Thyroid gland (tissue), 4 donors: ENCODE measurements at places on chromosomes 16 and 17. TPM values are rescaled to one million over a fixed set of nuclear protein-coding genes. Genes with fewer than 3 reads are reported as not detected.
A peak's percentile ranks its signal among the peaks of the same experiment; 100 is the strongest.

Gene KRT33A
- total RNA-seq = not detected

Gene ADCY7
- total RNA-seq = 6.3 TPM

DNA sequence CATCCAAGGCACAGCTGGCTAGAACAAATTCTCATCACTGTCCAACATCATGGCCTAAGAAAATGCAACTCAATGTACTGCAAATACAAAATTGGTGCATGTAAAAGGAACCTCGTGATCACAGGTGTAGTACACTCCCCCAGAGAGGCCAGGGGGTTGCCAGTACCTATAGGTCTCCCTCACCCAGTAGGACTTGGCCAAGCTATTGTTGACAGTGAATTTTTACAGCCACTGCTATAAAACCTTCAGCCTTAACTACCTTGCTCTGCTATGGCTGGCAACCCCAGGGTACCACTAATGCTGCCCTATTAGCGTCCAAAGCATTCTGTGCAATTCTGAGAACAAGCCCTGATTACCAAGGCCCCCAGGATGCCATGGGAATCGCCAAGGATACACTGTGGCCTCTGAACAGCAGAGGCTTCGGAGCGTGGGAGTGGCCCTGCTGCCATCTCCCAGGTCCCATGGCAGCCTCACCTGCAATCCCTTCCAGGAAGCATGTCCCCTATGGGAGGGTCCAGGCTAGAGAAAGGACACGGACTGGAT, 67.6 kb downstream of the SDK2 start:
- H3K4me3 ChIP-seq = no peak overlapping the region
- no peaks in the 10 kb centered on the region for H3K36me3 ChIP-seq
- no peak for DNase-seq
- H3K27me3 ChIP-seq = no peaks in the 10 kb centered on the region
- no peak overlapping the region for H3K27ac ChIP-seq
- H3K4me1 ChIP-seq = no peaks in the 10 kb centered on the region

DNA sequence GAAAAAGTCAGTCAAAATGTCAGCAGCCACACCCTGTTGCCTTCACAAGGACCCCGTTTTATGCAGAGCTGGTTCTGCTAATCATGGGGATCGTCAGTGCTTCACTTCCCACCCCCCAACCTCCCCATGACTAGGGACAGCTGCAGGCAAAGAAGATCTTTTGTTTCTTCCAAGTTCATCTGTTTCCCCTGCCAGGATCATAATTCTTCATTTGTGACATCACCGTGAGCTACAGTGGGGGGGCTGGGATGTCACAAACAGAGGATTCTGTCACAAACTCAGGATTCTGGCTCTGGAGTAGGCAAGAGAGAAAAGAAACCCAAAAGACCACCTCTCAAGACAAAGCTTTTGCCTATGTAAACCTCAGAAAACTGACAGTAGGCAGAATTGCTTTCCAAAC, 24.7 kb downstream of the DNAJC7 start:
- peaks cover 70% of the 10 kb centered on the region for H3K36me3 ChIP-seq
- H3K27me3 ChIP-seq = no peaks in the 10 kb centered on the region
- H3K27ac ChIP-seq = no peak overlapping the region
- DNase-seq = no peak
- H3K4me1 ChIP-seq = no peaks in the 10 kb centered on the region

DNA sequence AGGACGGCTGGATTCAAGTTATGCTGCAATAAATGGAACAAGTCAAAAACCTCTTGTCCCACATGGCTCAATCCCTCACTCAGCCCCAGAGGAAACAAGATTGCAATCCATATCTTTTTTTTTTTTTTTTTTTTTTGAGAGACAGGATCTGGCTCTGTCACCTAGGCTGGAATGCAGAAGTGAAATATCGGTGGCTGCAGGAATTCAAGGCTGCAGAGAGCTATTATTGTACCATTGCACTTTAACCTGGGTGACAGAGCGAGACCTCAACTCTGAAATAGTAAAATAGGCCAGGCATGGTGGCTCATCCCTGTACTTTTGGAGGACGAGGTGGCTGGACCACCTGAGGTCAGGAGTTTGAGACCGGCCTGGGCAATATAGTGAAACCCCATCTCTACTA, 2.7 kb upstream of the PDE6G start:
- H3K27me3 ChIP-seq = no peaks in the 10 kb centered on the region
- no peak overlapping the region for H3K4me3 ChIP-seq
- DNase-seq = no peak
- H3K4me1 ChIP-seq = no peaks in the 10 kb centered on the region
- no peaks in the 10 kb centered on the region for H3K36me3 ChIP-seq
- H3K27ac ChIP-seq = no peak overlapping the region

DNA sequence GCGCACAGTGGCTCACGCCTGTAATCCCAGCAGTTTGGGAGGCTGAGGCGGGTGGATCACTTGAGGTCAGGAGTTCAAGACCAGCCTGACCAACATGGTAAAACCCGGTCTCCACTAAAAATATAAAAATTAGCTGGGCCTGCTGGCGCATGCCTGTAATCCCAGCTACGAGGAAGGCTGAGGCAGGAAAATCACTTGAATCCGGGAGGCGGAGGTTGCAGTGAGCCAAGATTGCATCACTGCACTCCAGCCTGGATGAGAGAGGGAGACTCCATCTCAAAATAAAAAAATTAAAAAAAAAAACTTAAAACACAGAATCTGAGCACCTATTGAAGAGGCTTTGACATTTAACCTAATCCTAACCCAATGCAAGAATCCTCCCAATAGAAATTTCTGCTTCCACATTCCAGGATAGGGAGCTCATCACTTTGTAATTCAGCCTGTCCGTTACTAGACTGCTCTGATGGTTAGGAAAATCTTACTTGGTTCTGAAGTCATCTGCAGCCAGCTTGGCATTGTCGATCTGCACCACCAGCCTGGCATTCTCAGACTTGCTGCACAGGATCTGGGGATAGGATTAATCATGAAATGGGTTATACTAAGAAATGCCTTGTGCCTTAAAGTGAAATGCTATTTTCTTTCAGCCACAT, 2.1 kb downstream of the KRT33B start:
- H3K27ac ChIP-seq = no peak overlapping the region
- H3K4me1 ChIP-seq = no peaks in the 10 kb centered on the region
- no peaks in the 10 kb centered on the region for H3K36me3 ChIP-seq
- no peak for DNase-seq
- no peaks in the 10 kb centered on the region for H3K27me3 ChIP-seq
- no peak overlapping the region for H3K4me3 ChIP-seq

DNA sequence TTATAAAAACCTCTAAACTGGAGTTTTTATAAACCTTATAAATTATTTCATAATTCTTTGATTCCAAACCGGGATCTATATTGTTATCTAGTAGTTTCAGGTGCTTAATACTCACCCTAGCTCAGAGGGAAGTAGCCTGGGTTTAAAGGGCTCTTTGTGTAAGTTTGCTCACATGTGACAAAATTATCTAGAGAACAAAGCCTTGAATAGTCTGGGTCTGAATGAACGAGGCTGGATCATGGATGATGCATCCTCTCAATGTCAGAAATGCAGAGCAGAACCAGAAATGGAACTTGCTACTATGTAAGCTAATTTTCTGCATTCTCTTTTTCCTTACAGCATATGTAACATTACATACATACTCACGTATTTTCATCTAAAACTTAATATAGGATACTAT, 103.9 kb upstream of the NETO2 start:
- no peaks in the 10 kb centered on the region for H3K36me3 ChIP-seq
- H3K27ac ChIP-seq = no peak overlapping the region
- H3K4me1 ChIP-seq = peaks cover 42% of the 10 kb centered on the region
- no peak overlapping the region for H3K4me3 ChIP-seq
- no peak for DNase-seq
- H3K27me3 ChIP-seq = no peaks in the 10 kb centered on the region

DNA sequence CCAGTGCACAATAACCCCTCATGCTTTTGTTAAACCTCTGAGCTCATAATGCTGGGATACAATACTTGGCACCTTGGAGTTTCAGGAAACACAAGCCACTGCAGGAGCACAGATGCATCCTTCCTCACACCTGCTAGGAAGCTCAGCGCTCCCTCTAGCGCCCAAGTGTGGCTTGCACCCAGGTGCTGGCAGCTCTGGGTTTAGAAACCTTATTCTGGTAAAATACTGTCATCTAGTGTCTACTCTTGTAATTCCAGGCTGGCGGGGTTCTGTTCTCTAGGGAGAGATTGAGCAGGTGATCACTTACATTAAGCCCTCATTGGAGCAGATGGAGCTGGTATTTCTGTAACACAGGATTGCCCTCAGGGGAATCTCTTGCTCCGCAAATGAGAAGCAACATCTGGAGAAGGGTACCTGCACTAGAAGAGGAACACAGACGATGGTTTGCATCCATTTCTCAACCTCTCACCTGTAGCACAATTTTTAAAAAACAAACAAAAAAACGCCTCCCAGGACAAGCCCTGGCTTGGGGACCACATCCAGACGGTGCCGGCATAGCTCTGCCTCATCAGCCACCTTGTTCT, 1.5 kb downstream of the CCL1 start:
- H3K4me1 ChIP-seq = no peaks in the 10 kb centered on the region
- no peaks in the 10 kb centered on the region for H3K36me3 ChIP-seq
- H3K27ac ChIP-seq = no peak overlapping the region
- DNase-seq = peak; percentile 90
- no peak overlapping the region for H3K4me3 ChIP-seq
- H3K27me3 ChIP-seq = no peaks in the 10 kb centered on the region

DNA sequence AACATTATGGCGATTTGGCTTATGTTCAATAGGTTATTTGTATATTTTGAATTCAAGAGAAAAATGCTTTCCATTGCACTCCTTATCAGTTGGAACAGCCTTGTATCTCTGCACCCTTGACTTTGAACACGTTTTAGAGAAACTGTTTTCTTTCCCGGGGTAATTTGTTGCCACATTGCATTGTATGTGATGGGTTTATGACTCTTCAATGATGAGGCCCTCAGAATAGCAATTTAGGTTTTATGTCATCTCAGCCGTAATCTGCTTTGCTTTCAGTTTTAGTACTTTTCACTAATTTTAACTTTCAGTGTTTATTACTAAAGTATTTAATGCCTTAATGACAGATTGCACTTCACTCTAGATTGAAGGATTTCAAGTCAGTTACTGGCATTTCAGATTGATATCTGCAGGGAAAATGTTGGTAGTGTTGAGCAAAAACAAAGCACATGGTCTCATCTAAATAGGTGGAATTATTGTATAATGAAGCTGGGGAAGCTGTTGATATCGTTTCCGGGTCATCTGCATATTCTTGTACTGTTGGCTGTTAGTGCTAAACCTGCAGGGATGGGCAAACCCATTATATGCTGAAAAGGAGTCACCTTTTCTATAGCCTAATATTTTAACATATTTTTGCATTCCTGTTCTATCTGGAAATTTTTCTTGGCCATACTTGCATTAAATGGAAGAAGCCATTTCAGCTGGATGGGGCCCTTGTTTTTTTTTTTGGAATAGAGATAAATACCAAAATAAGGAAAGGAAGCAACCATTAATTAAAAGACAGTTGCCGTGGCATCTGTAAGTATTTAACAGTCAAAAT, 2.0 kb downstream of the LUC7L3 start:
- DNase-seq = no peak
- H3K4me3 ChIP-seq = no peak overlapping the region
- peak overlapping the region; percentile 99 for H3K27ac ChIP-seq
- peaks cover 38% of the 10 kb centered on the region for H3K4me1 ChIP-seq

Gene NPIPB8
- total RNA-seq = not detected

Gene MTMR4
- total RNA-seq = 82.6 TPM

Gene KCTD13
- 13.5 TPM for total RNA-seq

DNA sequence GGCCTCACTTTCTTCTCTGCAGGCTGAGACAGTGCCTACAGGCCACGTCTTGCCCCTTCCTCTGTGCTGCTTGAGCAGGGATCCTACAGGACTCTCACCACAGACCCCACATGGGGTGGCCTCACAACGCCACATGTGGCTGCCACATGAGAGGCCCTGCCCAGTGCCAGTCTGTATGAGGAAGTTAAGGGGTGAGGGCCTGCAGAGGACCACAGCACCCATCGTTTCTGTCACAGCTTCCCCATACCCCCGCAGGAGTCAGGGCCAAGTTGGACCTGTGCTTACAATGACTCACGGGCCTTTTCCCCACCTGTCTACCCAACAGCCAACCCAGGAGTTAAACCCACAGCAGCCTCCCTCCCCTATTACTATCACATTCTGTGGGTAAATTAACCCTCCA, 2.9 kb upstream of the GSDMB start:
- no peak overlapping the region for H3K4me3 ChIP-seq
- no peaks in the 10 kb centered on the region for H3K27me3 ChIP-seq

DNA sequence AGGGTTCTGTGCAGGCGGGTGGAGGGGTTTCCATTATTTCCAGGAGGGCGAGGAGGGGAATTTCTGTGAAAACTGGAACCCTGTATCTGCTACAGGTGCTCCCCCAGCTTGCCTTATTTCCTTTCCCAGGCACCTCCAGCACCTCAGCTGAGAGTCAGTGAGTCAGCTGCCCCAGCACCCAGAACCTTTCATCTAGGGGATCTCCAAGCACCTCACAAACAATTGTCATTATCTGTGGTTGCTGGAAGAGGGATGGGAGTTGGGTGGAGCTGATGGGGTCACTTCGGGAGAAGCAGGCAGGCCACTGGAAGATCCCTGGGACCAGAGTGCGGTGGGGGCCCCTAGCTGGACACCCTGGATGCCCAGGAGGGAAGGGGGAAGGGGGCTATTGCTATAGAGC, 10.0 kb upstream of the CLUH start:
- H3K27ac ChIP-seq = no peak overlapping the region
- H3K4me3 ChIP-seq = no peak overlapping the region
- no peaks in the 10 kb centered on the region for H3K27me3 ChIP-seq
- H3K36me3 ChIP-seq = no peaks in the 10 kb centered on the region

DNA sequence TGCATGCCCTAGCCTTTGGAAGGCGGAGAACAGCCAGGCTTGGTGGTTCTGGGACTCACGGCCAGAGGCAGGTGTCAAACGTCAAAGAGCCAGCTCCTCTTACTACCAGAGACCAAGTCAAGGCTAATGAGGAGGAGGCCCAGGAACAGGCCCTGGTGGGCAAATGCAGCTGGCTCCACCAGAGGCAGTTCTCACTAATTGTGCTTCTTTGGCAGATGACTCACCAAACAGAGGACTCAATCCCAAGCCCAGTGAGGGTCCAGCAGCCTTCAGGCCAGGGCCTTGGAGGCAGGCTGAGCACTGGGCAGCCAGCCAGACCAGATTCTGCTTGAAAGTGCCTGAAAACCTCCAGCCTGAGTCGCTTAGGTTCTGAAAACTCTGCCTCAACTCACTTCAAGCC, 336.5 kb upstream of the CDH5 start:
- H3K4me1 ChIP-seq = no peaks in the 10 kb centered on the region
- DNase-seq = no peak
- H3K4me3 ChIP-seq = no peak overlapping the region
- no peaks in the 10 kb centered on the region for H3K27me3 ChIP-seq
- no peak overlapping the region for H3K27ac ChIP-seq

Gene LPO
- total RNA-seq = not detected

- no peak overlapping the region for H3K27ac ChIP-seq
- no peaks in the 10 kb centered on the region for H3K27me3 ChIP-seq
- no peaks in the 10 kb centered on the region for H3K36me3 ChIP-seq
- H3K4me1 ChIP-seq = no peaks in the 10 kb centered on the region
- no peak for DNase-seq
These were observed 56.7 kb upstream of the NOG start for GRCh38 chr17:56536766-56537165.
